Transverse colon (tissue), 4 donors: ENCODE measurements at places on chromosomes 7 and 10. TPM values are rescaled to one million over a fixed set of nuclear protein-coding genes. Genes with fewer than 3 reads are reported as not detected.

GRCh38 chr10:6516281-6516928 lies 63.7 kb downstream of the PRKCQ start:
- no peak for DNase-seq

Gene GBX1
- not detected for total RNA-seq

DNA sequence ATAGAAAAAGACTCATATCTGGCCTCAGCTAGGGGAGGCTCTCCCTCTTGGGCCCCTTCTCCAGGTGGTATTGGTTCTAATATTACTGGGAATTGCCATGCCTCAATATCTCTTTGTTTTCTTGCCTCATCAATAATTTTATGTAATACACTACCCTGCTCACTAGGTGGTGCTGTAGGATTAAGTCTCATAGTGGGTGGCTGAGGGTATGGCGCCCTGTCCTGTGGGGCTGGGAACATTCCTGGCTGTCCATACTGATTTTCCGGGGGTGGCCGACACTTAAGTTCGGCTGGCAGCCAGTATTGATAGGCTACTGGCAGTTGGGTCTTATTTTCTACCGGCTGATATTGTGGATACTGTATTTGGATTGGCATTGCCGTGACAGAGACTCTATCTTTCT lies 9.0 kb upstream of the TAS2R3 start:
- DNase-seq, result no peak

Gene LIPM
- not detected for total RNA-seq

Gene HPSE2
- total RNA-seq, result not detected

GRCh38 chr10:74433595-74433956 lies 282.6 kb downstream of the ADK start:
- no peak for DNase-seq

Gene SRGN
- total RNA-seq, result 14.3 TPM

DNA sequence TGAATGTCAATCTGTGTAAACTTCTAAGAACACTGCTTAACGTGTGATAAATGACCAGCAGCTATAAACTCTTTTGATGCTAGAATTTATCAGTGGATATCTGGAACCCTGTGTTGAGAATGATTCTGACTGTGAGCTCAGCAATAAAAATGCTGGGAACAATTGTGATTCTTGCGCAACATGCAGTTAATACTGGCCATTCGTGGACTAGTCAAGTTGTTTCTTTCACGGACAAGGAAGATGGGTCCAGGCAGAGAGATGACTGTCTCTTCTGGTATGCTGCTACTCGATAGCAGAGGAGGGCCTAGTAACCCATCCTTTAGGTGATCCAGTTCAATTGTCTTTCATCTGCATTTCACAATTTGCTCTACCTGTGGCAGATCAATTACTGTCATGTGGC lies 394.8 kb upstream of the IGFBP3 start:
- no peak for DNase-seq

Gene BPGM
- total RNA-seq, result 2.6 TPM

DNA sequence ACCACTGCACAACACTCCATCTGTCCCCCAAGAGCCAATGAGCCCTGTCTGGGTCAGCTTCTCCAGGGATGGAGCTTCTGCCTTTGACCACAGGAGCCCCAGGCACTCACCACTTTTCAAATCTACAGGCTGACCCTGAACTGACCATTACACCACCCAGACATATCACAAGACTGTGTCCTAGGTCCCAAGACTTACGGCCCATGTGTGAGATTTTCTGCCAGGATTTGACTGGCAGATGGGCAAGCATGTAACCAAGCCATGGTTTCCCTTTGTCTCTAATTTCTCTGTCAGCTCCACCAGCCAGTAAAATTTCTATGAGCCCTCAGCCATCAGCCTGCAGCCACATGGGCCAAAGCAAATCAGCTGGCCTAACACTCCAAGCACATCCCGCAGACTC lies 92.5 kb downstream of the SH3PXD2A start:
- DNase-seq, result no peak

- DNase-seq, result no peak
Observed at GRCh38 chr7:18226598-18226997, 199.0 kb upstream of the PRPS1L1 start.

DNA sequence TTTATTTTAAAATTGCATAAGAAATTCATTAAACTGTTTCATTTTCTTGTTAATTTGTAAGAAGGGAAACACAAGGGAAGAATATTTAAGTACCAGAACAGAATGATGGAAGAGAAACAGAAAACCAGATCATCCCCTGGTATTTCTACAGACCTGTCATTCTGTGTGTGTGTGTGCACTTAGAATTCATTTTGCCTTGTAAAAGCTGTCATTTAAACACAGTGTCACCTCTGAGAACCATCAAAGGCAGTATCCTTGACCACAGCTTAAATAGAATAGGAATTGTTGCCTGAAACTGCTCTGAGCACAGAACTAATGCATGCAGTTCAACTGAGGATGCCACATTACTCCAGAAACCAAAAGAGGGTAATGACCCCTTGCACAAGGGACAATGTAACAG lies 6.8 kb upstream of the CRPPA start:
- DNase-seq, result no peak

DNA sequence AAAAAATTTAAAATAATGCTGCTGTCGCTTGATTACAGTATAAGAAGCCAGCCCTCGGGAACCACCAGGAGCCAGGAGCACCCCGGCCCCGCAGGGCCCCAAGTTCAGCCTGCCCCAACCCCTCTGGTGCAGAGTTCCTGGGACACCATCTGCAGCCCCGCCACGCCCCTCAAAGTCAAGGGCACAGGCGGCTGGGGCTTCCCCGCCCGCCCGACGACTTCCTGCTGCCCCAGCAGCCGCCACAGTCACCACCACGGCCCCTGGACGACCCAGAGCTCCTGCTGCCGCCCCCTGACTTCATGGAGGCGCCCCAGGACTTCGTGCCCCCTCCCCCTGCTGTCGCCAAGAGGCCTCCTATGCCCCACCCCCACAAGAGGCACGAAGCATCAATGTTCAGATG lies 103.6 kb upstream of the PDSS1 start:
- peak; percentile 47 for DNase-seq

Gene MAGI2
- total RNA-seq, result 1.6 TPM

- DNase-seq, result peak; percentile 62
Observed at GRCh38 chr7:31633894-31634494, 53.0 kb upstream of the PPP1R17 start.

DNA sequence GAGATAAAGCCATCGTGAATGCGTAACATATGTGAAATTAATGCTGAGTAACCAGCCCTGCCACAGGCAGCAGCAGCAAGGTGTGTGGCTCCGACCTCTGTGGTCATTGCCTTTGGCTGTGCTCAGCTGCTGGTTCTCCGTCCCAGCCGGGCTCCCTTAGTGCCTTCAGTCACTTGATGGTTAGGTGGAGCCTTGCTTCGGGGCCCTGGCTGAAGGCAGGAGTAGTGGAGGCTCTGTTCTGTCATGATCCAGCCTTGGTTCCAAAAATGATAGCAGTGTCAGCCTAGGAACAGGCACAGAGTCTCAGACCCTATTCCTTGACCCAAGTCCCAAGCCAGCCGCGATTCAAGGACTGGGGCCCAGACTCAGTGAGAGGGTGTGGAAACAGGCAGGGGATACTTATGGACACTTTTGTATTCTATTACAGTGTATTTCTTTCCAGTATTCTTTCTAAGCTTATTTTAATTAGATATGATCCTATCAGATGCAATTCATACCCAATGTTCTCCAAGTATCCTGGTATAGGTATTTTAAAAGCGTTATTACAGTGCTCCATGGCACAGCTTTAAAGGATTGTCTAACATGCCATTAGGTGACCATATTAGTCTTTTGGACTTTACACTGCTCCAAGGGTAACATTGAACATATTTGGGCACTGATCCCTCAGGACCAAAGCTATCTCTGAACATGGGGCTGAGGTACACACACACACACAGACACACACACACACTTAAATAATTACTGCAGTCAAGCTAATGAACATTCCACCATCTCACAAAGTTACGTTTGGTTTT lies 9.0 kb downstream of the SCART1 start:
- DNase-seq, result no peak

DNA sequence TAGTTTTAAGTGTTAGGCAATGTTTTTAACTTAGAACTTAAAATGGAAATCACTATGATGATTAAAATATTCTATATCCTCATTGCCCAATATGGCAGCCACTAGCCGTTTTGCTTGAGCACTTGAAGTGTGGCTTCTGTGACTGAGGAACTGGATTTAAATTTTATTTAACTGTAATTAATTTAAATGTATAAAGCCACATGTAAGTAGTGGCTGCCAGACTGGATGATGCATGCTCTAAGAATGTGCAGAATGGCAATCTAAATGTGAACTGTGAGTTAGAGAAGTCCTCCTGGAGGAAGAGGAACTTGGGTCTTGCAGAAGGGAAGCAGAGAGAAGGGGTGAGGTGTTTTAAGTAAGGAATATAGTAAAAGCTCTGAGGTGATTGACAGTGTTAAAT lies 451.4 kb downstream of the SUGCT start:
- no peak for DNase-seq

DNA sequence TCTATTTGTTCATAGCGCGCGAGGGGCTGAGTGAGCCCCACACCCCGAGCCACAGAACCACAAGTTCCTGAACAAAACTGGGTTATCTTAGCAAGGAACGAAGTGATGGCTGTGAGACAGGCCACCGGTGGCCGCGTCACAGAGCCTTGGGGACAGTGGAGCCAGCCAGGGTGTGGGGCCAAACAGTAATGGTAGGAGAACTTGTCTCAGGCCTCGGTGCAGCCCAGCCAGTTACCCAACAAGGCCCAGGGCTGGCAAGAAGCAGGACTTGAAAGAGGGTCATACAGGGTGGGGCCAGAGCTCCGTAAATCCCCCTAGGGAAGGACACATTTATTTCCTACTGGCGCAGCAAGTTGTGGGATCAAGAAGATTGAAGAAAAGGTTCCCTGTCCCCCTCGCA lies 39.4 kb upstream of the TNS3 start:
- no peak for DNase-seq

DNA sequence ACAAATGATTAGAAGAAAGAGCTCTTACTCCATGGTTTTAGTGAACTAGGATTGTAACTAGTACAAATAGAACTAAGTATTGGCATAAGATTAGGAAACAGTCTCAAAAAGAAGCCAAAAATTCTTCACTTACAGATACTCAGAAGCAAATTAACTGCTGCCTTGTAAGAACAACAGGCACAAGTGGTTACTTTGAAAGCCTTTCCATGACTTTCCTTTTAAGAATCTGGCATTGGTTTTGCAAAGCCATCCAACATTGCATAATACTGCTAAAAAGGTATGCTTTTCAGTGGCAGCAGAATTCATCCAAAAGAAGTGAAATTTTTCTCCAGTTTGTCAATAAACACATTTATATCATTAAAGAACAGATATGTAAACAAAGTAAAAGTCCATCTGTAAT lies 126.8 kb upstream of the ODAD2 start:
- DNase-seq, result no peak

Gene BMPER
- 2.5 TPM for total RNA-seq

DNA sequence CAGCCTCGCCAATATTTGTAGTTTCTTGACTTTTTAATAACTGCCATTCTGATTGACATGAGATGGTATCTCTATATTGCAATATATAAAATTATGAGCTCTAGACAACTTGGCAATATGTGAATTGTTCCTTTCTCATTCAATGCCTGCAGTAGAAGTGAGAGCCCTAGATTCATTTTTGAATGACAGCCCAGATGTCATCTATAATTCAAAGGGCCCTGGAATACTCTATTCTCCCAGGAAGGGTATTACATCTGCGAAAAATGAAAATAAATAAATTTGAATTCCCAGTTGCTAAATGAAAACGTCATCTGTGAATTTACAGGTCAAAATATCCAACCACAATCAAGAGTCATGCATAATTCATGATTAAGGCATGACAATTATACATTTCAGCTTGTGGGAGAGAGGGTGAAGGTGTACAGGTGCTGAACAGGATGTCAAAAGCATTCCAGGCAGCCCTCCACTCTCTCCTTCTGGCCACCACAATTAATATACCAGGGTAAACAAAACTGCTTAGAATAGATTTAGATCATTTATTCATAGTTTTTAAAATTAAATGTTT lies 1147.3 kb downstream of the XPNPEP1 start:
- DNase-seq, result no peak

GRCh38 chr7:139673230-139673629 lies 104.6 kb downstream of the HIPK2 start:
- DNase-seq, result peak; percentile 35

Gene EVX1
- total RNA-seq, result 3.4 TPM

Gene GIMAP8
- total RNA-seq, result 4.3 TPM

DNA sequence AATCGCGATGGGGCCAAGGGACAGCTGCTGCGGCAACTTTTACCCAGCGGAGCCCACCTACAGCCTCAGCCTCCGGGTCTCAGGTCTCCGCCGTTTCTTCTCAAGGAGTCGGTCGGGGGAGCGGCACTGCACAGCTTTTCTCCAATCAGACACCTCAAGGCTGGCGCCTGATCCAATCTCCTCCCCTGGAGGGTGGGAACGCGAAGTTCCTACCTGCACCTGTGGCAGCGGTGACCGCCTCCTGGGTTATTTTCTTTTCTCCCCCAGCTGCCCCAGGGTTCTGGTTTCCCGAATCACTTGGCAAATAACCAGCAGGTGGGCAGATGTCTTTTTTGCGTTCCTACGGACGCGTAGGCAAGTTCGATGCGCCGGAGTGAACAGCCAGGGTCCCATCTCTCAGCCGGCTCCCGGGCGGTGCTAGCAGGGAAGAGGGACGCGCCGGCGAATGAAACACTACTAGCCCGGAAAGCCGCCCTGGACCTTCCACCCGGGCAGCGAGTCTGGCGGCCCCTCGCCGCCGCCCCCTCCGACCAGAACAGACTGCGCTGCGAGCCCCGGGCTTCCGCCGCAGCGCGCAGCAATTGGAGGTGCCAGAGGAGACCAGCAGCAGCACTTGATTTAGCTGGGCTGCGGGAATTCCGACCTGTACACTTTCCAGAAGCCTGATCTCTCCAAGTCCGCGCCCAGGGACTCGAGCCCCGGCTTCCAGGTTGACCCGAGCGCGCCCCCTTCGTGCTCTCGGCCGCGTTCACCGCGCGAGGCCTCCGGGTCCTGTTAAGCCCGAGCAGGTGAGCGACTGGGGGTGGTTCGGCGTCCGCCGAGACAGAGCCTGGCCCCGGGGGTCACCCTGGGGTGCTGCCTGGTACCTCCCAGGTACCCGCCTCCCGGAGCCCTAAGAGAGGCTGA lies at the start of gene PRR15:
TSS of gene PRR15 (plus strand) at position 246 of the 906 bp plus-strand sequence. CDS start 2,495 bp downstream, outside the sequence.
- peak; percentile 91 for DNase-seq

Gene NODAL
- total RNA-seq, result not detected

DNA sequence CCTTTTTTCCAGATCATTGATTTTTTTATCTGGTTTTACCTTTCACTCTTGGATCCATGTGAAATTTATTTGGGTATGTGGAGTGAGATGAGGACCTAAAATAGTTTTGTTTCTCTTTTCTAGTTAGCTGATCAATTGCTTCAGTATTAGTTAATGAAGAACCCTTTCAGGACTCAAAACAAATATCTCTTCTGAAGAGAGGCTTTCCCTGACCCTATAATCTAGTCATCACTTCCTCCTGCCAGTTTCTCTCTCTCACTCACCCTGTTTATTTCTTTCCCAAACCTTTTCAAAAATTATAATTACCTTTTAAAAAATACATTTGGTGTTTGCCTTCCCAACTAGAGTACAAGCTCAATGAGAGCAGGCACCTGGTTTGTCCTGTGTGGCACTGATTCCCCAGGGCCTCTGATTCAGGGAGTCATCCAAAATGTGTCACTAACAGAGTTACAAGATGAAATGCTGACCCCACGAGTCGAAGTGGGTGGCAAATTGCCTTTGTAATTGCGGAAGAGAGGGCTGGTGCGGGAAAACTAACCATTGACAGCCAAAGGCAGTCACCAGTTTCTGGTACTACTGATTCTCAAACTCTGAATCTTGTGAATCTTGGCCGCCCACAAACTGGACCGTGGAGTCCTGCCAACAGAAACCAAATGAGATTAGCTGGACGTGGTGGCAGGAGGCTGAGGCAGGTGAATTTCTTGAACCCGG lies 2.4 kb downstream of the TMEM140 start:
- DNase-seq, result no peak
